ENCODE measurements at places on chromosomes 16 and 17. TPM values are rescaled to one million over a fixed set of nuclear protein-coding genes. Genes with fewer than 3 reads are reported as not detected.

The C17orf78 gene
- not detected for total RNA-seq

The B9D1 gene
- total RNA-seq = 21.1 TPM

The KRTAP16-1 gene
- total RNA-seq = not detected

The RASL10B gene
- not detected for total RNA-seq

The SLC6A2 gene
- not detected for total RNA-seq

The TEX19 gene
- 1.8 TPM for total RNA-seq

The LPCAT2 gene
- not detected for total RNA-seq

The GPR142 gene
- total RNA-seq = not detected

The SMIM22 gene
- total RNA-seq = not detected

The G6PC1 gene
- 1.9 TPM for total RNA-seq

The CSH2 gene
- not detected for total RNA-seq

The CACNG3 gene
- total RNA-seq = not detected

The MYH13 gene
- total RNA-seq = not detected

The PHOSPHO1 gene
- total RNA-seq = not detected

The CTRB1 gene
- total RNA-seq = not detected

The CLEC19A gene
- not detected for total RNA-seq

The HBA2 gene
- total RNA-seq = not detected

The GFAP gene
- not detected for total RNA-seq

The MT1M gene
- not detected for total RNA-seq

The HOXB6 gene
- not detected for total RNA-seq

The TMC7 gene
- total RNA-seq = not detected

The TMEM235 gene
- total RNA-seq = not detected

The LPO gene
- total RNA-seq = not detected

The CCL1 gene
- not detected for total RNA-seq

The GRIN2A gene
- not detected for total RNA-seq

The ZNF597 gene
- total RNA-seq = 1.9 TPM

The EFNB3 gene
- total RNA-seq = 0.15 TPM

The STAT5A gene
- total RNA-seq = 7.9 TPM

The ST6GALNAC1 gene
- total RNA-seq = not detected

The PPP4C gene
- 130 TPM for total RNA-seq

The GINS3 gene
- 50.4 TPM for total RNA-seq

The CCL7 gene
- total RNA-seq = not detected
